ENCODE measurements at places on chromosomes 7 and 10. TPM values are rescaled to one million over a fixed set of nuclear protein-coding genes. Genes with fewer than 3 reads are reported as not detected.

DNA sequence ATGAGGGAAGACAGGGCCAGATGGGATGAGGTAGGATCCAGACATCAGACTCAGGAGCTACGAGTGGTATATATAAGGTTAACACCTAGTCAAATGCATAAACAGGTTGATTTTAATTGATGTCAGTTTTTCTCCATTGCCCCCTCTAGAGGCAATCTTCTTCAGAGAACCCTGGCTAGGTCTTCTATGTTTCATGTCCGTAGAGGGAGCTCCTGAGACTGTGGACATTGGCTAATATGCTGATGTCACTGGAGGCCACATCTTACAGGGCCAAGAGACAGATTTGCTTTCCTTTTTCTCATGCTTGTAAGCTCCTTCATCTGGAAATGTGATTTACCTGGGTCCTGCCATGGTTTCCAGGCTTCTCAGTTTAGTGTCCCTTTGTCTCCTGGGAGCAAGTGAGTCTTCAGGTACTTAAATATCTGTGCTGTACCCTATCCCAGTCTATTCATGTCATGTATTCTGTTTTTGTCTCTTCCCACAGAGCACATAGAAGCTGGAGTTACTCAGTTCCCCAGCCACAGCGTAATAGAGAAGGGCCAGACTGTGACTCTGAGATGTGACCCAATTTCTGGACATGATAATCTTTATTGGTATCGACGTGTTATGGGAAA lies 161.6 kb upstream of the PRSS1 start:
- no peak for DNase-seq

DNA sequence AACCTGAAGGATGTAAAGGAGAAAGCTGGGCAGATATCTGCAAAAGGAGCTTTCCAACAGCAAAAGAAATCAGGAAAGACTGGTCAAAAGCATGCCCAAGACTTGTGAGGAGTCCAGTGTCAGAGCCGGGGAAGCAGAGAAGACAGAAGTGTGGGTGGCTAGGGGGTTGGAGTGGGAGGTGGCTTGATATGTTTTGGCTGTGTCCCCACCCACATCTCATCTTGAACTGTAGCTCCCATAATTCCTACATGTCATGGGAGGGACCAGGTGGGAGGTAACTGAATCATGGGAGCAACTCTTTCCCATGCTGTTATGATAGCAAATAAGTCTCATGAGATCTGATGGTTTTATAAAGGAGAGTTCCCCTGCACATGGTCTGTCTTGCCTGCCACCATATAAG lies 84.9 kb downstream of the INHBA start:
- DNase-seq = no peak

GRCh38 chr10:4177791-4178190 lies 392.8 kb upstream of the KLF6 start:
- DNase-seq = no peak

- DNase-seq = no peak
Measured at GRCh38 chr7:37357637-37357996, 91.0 kb downstream of the ELMO1 start.

The TAC1 gene
- total RNA-seq = not detected

The CCT6A gene
- total RNA-seq = 73.5 TPM

DNA sequence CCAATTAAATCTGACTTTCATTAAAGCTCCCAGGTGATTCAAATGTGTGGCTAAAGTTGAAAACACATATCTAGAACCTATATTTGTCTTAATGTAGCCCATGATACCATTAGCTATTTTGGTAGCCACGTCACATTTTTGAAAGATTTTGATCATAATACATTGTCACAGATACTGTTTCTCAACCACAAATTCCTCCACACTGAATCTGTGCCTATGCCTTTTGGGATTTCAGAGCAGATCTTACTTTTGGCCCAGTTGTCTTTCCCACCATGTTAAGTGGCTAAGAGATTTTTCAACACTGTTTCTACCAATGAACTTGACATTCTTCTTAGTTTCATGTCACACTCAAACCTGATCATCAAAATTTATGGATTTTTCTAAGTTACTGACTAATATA lies 47.4 kb downstream of the CH25H start:
- no peak for DNase-seq

GRCh38 chr10:14605231-14605925 lies 169.3 kb downstream of the FAM107B start:
- DNase-seq = no peak

DNA sequence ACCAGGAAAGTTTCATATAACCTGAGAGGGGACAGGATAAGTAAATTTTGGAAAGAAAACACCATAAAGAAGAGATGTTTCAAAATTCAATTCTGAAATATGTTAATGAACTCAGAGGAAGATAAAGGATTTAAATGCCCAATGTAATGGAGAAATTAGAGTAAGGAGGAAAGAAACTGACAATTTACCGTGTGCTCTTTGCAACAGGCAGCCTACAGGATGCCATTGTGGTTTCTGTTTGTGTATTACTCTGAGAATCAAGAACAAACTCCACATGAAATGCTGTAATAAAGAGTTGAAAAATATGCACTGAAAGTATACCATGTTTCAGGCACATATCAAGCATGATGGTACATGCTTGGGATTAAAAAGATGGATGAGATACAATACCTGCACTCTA lies 44.8 kb upstream of the GLCCI1 start:
- DNase-seq = no peak

The RSPH10B gene
- not detected for total RNA-seq

DNA sequence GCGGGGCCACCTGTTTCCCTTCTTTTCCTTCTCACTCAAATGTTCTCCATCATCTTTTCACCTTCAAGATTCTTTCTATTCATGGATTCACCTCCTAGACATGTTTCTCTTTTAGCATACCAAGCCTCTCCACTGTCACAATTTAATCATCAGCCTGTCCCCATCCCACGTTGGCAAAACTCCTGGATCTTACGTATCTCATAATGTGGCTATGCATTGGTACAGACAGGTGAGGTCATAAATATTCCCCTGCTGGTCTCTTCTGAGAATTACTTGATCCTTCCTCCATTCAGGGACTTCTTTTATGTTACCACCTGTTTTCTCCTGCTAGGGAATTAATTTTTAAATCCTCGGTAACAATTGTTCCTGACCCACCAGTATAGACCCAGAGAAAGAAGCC lies 262.6 kb upstream of the NEBL start:
- no peak for DNase-seq

- DNase-seq = no peak
Measured at GRCh38 chr10:88125766-88126165, 262.3 kb downstream of the PTEN start.

The AGAP9 gene
- 2.3 TPM for total RNA-seq

The SORCS3 gene
- total RNA-seq = 0.10 TPM

GRCh38 chr7:67771846-67772605 lies 775.4 kb downstream of the TYW1 start:
- DNase-seq = no peak

The TUBAL3 gene
- 0.12 TPM for total RNA-seq

GRCh38 chr7:44167920-44168319 lies 21.3 kb downstream of the GCK start:
- DNase-seq = no peak

- no peak for DNase-seq
Measured at GRCh38 chr7:75039709-75040108, 33.9 kb downstream of the RCC1L start.

DNA sequence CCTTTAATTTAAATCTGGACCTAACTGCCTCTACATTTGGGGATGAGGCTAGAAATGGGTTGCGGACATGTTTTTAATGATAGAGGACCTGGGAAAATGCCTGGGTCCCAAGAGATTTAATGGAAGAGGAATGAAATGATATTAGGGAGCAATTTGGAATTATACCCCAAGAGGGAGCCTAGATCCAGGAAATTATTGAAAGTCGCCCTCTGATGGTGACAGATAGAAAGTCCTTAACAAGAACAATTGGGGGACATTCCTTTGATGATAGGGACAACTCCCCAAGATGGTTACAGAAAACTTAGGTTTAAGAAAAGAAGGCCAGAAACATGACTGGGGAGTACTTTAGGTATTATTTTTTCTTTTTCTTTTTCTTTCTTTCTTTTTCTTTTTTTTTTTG lies 9.5 kb upstream of the TSGA13 start:
- no peak for DNase-seq

GRCh38 chr10:4847561-4848355 lies 21.8 kb downstream of the AKR1E2 start:
- DNase-seq = no peak

DNA sequence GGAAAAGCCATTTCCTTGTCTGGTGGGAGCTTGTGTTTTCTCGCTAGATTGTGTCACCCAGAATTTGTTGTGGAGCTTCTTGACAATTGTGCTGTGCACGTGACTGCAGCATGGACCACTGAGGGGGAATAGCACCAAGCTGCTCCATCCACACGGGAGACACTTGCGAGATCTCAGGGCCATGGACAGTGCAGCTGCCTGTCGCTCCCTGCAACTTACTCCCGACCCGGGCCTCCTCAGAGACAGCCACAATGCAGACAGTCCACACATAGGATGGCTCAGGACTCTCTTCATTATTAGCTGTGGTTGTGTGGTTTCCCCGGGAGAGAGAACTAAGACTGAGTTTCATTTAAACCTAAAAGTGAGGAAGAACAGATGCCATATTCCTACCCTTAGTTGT lies 673.2 kb upstream of the GALNT17 start:
- no peak for DNase-seq

The C7orf33 gene
- not detected for total RNA-seq

DNA sequence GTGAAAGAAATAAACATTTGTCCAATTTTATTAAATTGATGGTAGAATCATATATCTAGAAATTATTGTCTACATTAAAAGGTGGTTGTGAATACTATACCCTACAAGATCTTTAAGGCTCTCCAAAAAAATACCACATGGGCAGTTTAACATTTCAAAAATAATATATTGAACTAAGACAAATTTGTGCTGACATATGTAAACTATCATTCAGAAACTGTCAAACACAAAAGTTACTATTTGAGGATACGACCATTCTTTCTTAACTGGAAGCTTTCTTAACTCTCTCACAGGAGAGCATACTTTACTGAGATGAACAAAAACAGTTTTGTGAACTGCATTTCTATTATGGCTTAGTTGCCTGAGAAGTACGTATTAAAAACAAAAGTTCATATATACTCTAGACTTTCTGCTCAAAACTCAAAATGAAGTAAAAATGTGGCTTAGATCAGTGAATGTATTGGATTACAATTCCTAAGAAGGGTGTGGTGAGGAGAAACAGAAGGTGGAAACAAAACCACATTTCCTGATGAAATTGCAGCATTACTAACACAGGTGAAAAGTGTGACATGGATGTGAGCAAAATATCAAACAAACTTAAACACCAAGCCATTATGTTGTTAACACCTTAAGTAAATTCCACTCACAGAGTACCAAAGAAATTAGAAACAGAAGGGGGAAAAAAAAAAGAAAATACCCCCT lies 138.5 kb downstream of the SEMA3A start:
- no peak for DNase-seq

DNA sequence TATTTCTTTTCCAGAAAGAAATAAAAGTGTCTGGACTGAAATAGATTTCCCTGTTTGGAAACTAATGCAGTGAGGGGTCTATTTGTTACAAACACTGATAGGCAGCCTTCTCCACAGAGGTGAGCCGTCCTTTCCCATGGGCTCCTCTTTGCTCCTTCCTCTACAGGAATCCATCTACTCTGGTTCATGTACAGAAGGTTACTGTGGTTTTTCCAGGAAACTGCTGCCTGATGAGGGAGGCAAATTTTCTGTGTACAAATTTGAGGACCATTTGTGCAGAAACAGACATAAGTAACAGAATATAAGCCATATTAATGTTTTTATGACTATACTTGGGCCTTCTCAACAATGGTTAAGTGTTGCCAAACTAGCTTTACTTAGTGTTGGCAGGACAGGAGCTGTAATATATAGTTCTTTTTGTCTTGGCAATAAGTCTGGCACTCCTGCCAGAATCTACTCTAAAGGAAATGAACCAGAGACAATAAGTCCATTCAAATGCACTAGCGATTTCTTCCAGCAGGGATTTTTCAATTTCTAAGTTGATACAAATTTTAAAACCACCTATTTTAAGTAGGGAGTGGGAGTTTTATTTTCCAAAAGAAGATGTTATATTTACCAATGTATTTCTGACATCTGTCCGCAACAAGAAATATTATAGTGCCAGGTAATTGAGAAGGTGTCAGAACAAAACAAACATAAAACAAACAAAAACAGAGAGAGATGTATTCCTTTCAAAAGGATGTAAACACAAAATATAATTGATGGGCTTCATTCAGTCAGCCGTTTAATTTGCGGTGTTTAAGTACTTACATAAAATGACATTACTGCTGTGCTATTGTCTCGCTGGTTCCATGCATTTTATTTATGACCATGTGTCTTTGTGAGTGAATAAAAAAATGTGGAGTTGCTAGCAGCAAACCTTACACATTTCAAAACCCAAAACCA lies 91.0 kb upstream of the NFE2L3 start:
- DNase-seq = no peak

The ANKRD7 gene
- 0.59 TPM for total RNA-seq

DNA sequence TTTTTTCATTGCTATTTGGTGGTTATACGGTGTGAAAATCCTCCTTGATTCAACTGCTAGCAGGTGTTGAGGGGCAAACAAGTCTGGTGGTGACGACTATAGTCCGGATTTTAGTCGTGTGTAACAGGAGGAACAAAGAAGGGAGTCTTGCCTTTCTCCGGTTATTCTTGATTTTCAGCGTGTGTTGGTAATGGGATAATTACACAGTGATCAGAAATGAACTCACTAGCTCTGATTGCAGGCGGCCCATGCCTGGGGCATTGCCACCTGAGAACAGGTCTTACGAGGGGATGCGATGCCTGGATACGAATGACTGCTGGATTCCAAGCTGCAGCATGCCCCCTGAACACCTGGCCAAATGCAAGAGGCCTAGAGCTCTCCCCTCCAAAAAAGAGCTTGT lies 72.8 kb downstream of the CAMK1D start:
- no peak for DNase-seq

The CTAGE15 gene
- total RNA-seq = 0.15 TPM

- peak; percentile 71 for DNase-seq
Measured at GRCh38 chr10:104325436-104326435, 12.5 kb downstream of the ITPRIP start.

The SUGCT gene
- 6.8 TPM for total RNA-seq

The DYDC2 gene
- total RNA-seq = not detected

The ST7 gene
- 31.4 TPM for total RNA-seq

Measured in left ventricle myocardium superior (tissue), 1 donor.